Lower leg skin (tissue), 4 donors: ENCODE measurements at places on chromosomes 12 and 14.

DNA sequence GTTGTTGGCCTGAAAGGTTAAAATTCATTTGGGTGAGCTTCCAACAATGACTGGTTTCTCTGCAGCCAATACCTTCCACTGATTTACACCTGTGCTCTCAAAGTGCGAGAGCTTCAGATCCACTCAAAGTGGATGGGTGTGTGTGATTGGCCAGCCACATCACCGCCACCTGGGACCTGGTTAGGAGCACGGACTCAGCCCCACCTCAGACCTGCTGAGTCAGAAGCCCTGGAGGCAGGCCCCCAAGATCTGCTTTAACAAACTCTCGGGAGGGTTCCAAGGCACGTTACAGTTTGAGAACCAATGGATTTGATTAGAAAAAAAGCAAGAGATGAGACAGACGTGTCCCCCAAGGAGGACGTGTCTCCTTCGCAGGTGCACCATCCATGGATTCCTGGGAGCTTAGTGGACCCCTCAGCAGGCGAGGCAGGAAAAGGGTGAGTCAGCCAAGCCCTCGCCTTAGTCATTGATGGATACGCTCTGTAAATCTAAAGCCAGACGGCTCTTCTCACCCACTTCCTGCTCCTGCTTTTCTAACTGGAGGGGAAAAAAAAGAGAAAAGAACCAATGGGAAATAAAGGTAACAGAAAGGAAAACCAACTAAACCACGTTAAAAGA, 24.5 kb downstream of the FZD10 start:
- no peak for DNase-seq

- no peak for DNase-seq
Observed at GRCh38 chr14:62736048-62737043, 308.9 kb downstream of the KCNH5 start.

DNA sequence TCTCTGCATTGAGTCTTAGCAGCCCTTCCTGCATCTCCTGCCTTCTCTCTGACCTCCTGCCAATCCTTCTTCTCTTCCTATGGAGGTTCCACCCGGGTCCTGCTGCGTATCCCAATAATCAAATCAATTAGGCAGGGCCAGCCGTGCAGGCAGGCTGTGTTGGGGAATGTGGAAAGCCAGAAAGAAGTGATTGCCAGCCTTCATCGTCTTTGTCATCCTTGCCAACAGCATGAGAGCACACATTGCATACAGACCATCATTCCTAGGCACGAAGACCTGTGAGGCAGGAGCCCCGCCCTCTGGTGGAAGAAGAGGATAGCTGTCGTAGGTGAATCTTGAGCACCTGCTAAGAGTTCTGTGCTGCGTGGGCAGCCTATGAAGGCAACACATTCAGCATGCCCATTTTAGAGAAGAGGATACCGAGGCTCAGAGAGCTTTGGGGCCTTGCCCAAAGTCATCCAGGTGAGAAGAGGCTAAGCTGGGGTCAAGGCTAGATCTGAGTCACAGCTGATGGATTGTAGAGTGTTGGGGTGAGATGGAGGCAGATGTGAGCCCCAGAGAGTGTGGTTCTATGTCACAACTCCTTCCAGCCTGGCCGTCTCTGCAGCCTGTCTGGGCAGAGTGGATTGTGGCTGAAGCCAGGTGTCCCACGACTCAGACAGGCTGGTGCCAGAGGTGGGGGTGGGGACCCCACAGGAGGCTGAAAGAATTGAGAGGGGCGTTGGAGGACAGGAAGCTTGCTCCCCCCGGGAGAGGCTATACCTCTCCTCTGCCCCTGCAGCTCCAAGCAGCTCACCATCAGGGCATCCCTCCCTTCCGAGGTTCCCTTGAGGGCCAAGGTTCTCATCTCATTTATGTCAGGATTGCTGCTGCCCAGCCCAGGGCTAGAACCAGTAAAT, 12.7 kb downstream of the C14orf132 start:
- peak; percentile 69 for DNase-seq

- no peak for DNase-seq
Observed at GRCh38 chr14:24858052-24858451, 191.9 kb downstream of the STXBP6 start.

GRCh38 chr12:115543269-115543668, 734.2 kb downstream of the MED13L start:
- DNase-seq, result no peak
